ENCODE measurements at places on chromosomes 2 and 18.

DNA sequence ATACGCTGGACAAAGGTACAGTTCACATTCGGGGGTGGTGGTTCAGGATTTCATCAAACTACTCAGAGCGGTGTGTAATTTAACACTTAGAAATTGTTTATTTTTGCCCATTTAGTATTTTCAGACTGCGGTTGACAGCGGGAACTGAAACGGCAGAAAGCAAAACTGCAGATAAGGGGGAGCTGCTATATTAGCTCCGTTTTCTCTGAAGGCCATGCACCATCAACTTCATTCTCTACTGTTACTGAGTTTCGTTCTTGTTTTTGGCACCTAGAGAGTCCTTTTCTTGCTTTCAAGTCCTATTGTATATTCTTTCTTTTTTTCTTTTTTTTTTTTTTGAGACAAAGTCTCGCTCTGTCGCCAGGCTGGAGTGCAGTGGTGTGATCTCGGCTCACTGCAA lies 121.5 kb upstream of the SP3 start:
- DNase-seq = no peak

- no peak for DNase-seq
These were observed 101.5 kb upstream of the NFATC1 start for GRCh38 chr18:79294235-79294634.

DNA sequence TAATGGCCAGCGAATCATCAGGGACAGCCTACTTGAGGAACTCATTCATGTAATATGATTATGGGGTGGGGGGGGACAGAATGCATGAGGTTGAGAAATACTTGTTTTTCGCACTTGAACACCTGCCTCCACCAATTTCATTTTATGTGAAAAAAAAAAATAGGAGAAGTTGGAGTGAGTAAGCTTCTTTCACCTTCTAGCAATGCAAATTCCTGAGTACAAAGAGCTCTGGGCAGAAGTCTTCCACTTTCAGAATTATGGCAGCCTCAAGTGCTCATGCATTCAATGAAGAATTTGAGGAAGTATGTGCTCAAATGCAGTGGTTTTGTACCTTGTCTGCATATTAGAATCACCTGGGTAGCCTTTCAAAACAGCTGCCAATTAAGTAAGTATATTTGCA lies 40.1 kb upstream of the GPD2 start:
- no peak for DNase-seq

DNA sequence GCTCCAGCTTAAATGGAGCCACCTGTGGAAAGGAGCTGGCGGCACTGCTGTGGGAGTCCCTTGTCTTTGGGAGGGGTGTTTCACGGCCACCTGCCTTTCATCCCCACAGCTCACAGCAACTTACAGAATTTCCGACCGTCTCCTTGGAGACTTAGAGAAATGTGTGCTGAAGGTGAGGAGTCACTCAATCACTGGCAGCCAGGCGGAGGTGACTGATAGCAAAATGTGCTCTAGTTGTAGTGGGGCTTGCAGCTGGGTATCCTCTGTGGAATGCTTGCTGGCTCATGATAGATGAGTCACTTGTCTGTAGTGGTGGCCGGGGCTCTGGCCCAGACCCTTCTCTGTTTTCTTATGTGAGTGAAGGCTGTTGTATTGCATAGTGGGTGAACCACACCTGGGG lies 110.7 kb downstream of the SH3RF3 start:
- no peak for DNase-seq

DNA sequence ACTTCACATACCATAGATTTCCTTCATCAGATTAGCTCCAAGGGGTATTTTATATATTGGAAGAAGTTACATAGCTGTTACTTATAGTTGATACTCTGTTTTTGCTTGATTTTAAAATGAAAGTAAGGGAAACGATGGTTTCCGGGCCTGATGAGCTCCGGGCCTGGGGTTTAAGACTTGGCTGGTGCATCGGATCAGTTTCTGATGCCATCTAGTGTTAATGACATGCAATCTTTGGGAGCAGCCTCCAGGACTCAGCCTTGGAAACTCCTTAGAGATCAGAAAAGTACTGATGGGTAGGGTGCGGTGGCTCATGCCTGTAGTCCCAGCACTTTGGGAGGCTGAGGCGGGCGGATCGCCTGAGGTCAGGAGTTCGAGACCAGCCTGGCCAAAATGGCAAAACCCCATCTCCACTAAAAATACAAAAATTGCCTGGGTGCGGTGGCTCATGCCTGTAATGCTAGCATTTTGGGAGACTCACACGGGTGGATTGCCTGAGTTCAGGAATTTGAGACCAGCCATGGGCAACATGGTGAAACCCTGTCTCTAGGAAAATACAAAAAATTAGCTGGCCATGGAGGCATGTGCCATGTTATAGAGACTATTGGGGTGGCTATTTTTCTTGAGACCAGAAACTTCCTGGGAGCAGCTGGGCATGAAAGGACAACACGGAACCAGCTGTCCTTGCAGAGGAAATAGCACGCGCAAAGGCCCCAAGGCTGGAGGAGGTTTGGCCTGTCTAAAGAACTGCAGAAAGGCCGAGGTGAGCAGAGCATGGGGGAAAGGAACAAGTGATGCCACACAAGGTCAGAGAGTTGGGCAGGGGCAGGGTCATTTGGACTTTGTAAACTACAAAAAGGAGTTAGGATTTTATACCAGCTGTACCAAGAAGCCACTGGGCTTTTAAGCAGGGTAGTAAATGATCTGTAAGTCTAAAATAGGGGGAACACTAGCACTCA lies 46.9 kb upstream of the CNOT11 start:
- DNase-seq = no peak

DNA sequence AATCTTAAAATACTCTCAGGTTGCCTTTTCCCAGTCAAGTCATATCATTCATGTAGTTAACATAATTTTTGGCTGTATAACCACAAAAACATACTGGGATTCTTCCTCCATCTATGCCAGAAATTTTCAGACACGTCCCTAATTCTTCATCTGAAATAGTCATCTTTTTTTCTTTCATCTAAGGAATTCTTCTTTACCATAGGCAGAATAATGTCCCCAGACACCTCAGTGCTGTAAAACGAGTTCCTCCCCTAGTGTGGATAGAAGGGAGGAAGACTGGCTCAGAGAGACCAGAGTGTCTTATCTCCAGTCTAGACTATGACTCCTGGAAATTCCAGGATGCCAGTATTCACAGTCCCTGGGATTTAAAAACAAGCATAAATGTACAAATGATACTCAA lies 127.8 kb downstream of the MREG start:
- DNase-seq = no peak

GRCh38 chr18:35377875-35378573 lies 887 bp upstream of the ZNF396 start:
- DNase-seq = no peak

DNA sequence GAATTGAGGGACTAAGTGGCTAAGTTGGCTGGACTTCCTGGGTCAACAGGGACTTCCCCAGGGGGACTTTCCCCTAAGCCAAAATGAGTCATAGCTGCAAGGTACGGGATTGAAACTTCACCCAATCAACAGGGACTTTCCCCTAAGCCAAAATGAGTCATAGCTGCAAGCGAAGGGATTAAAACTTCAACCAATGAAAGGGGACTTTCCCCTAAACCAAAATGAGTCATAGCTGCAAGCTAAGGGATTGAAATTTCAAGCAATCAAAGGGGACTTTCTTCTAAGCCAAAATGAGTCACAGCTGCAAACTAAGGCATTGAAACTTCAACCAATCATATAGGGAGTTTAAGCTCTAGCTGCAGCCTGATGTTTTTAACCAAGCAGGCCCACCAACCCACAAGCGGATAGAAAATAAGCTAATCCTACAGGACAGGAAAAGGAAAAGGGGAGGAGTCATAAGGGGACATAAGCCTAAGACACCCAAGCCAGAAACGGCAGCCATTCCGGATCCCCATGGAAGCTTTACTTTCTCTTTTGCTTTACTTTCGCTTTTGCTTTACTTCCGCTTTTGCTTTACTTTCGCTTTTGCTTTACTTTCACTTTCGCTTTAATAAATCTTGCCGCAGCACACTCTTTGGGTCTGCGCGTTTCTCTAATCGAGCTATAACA lies 1375.4 kb upstream of the CELF4 start:
- DNase-seq = no peak

DNA sequence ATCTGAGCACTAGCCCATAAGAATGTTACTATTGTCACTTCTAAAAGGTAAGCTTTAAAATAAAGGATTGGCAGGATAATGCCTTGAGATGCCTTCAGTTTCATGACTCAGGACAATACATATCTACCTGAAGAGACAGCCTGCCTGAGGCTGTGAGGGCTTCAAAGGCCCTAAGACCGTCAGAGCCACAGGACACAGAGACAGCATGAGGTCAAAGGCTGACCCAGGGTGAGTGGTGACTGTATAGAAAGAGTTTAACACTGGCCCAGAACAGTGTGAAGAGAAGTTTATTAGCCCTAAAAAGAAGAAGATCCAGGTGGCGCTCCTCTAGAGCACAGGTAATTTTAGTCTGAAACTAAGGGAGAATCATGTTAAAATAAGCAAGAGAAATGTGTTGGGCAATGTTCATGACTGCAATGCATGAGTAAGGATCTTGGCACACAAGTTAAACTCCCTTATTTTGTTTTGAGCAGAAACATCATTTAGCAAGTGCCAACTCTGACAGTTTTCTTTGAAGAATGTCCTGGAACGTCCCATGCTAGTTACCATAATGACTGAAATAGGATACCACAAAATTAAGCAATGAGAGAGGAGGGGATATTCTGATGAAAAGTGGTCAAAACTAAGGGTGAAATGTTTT lies 78.1 kb upstream of the FAM110C start:
- no peak for DNase-seq

GRCh38 chr2:45577441-45577840 lies 33.6 kb downstream of the SRBD1 start:
- DNase-seq = no peak

DNA sequence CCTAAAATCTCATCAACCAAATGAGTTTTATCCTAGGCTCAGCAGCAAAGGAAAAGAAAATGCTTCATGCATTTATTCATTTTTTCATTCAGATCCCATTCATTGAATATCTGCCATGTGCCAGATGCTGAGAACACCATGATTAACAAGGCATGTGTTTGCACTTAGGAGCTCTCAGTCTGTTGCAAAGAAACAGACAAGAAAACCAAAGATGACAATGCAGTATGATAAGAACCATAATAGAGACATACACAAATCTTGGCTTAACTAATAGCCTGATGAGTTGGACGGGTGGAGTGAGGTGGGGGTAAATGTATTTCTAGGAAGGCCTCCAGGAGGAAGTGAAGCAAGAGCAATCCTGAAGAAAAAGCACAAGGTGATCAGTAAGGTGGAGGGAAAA lies 177.8 kb upstream of the SCN7A start:
- DNase-seq = no peak

- DNase-seq = no peak
These were observed 184.8 kb downstream of the CAMKMT start for GRCh38 chr2:44546459-44547127.

DNA sequence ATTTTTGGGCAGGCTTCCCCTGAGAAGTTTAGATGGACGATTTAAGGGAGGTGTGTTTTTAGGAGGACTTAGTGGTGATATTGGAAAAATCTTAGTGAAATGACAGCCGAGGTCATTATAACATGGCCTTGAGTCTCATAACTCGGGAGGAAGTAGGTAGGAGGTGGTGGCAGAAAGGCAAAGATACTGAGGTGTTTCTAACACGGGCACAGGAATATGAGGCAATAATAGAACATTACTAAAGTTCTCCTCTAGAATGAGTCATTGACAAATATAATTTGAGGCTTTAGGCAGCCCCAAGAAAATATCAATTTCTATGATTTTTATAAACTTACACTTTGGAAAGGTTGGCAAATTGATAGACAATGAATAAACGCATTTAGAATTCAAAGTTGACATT lies 146.1 kb upstream of the ZEB2 start:
- no peak for DNase-seq

DNA sequence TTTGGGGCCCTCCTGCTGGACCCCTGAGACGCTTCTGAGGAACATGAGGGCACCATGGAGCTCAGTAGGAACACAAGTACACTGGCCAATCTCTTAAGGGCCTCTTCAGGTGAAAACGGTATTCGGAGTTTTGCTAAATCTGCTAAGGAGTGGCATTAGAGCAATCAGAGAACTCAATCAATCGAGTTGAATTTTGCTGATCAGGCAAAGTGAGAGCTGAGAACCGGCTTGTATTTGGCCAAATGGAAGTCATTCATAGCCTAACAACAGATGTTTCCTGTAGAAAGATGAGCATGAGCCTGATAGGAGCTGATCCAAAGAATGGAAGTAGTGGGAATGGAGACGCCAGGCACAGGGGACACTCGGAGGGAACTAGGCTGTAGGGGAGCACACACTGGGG lies 133.7 kb downstream of the DCDC2C start:
- DNase-seq = no peak

DNA sequence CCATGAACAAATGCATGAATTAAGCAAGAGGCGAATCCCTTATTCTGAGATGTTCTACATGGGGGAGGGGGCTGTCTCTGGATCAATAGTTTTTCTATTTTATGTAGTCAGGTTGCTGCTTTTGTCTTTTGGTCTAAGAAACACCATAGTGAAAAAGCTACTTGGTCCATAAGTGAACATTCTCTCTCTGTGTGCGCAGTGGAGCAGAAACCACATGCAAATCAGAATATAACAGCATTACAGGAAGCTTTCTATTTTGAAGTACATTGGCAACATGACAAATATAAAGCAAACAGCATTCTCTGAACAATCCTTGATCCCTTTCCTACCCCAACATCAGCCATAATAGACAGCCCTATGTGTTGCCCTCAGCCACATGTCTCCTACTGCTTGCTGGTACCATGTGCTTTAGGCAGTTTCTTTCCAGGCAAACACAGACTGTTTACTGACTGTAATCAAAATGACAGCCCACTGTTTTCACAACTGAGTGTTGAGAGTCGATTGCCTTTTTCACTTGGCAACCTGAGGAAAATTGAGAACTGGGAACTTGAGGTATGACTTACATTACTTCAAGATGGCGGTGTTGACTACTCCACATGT lies 10.6 kb downstream of the SCN3A start:
- DNase-seq = no peak

DNA sequence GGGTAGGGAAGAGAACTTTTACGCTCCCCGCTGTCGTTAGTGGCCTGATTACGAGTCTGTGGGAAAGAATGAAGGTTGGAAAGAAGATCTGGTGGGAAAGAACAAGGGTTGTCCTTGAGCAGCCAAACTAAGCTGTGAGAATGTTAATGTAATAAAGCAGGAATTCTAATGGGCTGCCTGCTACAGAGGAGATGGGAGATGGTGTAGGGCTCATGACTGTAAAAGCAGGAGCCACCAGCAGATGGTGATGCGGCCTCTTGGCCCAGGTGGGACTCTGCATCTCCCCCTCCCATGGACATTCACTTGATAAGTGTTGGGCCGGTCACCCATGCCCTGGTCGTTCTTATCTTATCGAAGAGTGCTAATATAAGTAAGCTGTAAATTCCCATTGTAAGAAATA lies 150.0 kb downstream of the NEDD4L start:
- DNase-seq = no peak

- DNase-seq = no peak
These were observed 160.3 kb downstream of the L3MBTL4 start for GRCh38 chr18:6254456-6254855.

- no peak for DNase-seq
These were observed 66.4 kb downstream of the CYB5A start for GRCh38 chr18:74225193-74225840.

- DNase-seq = no peak
These were observed 105.0 kb downstream of the LTBP1 start for GRCh38 chr2:33051586-33052360.

- DNase-seq = no peak
These were observed 22.1 kb downstream of the TGFA start for GRCh38 chr2:70531419-70532086.

- DNase-seq = no peak
These were observed 512.9 kb downstream of the LRRTM4 start for GRCh38 chr2:77009307-77009706.

GRCh38 chr2:152925547-152926448 lies 207.4 kb downstream of the ARL6IP6 start:
- peak; percentile 6 for DNase-seq

- peak; percentile 80 for DNase-seq
These were observed 123.2 kb downstream of the DYSF start for GRCh38 chr2:71576541-71576940.
